Heart left ventricle (tissue), 16 donors: ENCODE measurements at places on chromosomes 6 and 20. TPM values are rescaled to one million over a fixed set of nuclear protein-coding genes. Genes with fewer than 3 reads are reported as not detected.
A peak's percentile ranks its signal among the peaks of the same experiment; 100 is the strongest.

CYP21A2 gene
- total RNA-seq: 0.22 TPM

IL17A gene
- not detected for total RNA-seq

SIRPD gene
- total RNA-seq: not detected

DNA sequence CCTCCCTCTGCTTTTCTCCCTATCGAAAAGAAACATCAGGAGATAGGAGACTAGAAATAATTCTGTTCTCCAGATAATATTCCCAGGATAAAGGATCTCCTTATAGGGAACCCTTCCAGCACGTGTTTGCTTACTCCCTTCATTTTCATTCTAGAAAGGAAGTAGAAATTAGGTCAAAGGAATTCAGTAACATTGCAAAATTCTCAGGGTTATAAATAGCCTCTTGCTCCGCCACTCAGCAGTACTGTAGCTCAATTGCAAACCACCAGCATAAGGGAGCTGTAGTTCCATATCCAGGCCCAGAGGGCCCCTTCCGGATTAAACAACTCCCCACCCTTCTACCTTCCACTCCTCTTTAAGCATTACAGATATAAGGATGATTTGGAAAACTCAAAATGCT is 6.2 kb downstream of the ELMO2 start:
- peak; percentile 30 for DNase-seq

DNA sequence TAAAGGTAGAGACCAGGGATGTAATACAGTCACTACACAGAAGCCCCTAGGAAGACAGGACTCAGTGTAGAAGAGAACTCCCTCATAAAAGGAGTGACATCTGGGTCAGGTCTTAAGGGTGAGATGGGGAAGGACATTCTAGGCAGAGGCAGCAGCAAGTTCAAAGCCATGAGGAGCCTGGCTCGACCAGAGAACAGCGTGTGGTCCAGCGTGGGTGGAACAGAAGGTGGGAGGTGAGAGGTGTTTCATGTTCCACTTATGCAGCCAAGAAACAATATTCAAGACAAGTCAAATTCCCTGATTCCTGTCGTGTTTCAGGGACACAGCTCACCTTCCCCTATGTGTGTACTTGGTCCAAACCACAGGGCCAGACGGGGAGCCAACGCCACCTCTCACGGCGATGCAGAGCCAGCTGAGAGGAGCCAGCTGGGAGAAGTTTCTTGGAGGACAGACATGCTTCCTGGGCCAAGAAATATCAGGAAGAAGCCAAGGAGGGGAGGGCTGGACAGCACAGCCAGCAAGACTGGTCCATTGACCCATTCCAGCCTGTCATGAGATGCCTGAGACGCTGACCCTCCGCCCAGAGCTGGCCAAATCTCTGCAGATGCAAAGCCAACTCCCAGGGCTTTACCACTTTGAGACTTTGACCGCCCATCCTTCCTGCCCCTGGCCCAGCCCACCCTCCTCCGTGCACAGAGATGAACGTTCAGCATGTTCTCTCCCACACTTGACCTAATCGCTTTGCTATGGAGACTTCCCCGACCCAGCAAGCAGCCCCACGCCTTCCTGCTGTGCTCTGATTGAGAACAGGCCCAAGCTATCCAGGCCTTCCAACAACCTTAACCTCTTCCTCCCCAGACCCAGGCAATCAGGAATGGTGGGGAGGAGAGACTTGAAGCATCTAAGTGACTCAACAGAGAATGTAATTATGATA is 113.8 kb downstream of the PRND start:
- peak; percentile 69 for DNase-seq

- DNase-seq: no peak
These were observed 19.1 kb downstream of the OLIG3 start for GRCh38 chr6:137475103-137475502.

DNA sequence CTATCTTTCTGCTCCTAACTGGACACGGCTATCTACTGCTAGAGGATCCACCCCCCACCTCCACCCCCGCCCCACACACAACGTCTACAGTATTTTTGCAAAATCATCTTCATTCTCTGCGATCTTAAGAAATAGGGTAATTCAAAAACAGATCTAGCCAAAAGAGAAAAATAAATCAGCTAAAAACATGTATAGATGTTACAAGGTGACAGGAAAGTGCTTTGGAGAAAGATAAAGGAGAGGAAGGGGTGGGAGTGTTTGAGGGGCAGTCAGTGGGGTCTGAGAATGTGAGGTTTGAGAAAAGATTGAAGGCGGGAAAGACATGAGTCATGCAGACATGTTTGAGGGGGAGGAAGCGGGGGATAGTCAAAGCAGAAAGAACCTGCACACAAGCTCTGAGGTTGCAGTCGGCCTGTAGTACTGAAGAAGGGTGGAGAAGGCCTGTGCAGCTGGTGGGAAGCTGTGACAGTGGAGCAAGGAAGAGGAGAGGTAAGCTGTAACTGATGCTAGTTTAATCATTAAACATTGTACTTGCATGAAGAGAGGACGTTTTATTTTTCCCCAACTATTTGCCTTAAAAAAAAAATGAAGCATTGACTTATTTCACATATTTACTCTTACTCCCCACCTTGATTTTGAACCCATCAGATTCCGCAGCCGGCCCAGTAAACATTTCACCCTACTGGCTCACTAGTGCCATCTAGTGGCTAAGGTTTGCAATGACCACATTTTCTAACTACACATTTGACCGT is 332.6 kb downstream of the ADGRB3 start:
- DNase-seq: no peak

DNA sequence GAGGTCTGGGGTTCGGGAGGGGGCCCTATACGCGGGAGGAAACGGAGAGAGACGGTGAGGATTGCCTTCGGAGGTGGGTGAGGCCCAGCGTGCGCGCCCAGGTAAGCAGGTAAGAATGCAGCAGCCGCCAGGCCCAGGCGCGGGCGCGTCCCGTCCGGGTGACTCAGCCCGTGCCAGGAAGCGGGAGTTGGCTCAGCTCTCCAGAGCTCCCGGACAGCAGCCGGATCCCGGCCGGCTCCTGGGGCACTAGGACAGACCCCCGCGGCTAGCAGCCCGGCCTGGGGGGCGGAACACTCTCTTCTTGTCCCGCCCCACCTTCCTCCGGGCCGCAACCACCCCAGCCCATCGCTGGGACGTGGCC is 1.5 kb upstream of the MDFI start:
- DNase-seq: peak; percentile 31

- no peak for DNase-seq
These were observed 166.0 kb upstream of the PROKR2 start for GRCh38 chr20:5482791-5483190.

GRCh38 chr20:47662483-47663353 is 122.6 kb downstream of the SULF2 start:
- DNase-seq: no peak

DNA sequence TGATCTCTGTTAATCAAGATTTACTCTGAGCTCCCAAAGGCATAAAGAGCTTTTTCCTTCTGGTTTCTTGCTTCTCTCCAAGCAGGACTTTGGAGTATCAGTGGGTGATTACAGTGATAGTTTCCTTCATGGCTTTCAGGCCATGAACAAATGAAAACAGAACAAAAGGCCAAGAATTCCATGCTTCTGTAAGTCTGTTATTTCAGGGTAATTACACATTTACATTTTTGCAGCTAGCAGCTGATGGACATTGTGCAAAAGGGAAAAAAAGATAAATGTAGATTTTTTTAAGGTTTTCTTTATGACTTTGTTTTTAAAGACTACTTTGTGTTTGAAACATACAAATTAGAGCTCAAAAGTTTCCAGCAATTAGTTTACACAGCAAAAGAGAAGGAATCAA is 441.6 kb downstream of the PLCB1 start:
- DNase-seq: no peak
